ENCODE measurements at places on chromosomes 7 and 10.

DNA sequence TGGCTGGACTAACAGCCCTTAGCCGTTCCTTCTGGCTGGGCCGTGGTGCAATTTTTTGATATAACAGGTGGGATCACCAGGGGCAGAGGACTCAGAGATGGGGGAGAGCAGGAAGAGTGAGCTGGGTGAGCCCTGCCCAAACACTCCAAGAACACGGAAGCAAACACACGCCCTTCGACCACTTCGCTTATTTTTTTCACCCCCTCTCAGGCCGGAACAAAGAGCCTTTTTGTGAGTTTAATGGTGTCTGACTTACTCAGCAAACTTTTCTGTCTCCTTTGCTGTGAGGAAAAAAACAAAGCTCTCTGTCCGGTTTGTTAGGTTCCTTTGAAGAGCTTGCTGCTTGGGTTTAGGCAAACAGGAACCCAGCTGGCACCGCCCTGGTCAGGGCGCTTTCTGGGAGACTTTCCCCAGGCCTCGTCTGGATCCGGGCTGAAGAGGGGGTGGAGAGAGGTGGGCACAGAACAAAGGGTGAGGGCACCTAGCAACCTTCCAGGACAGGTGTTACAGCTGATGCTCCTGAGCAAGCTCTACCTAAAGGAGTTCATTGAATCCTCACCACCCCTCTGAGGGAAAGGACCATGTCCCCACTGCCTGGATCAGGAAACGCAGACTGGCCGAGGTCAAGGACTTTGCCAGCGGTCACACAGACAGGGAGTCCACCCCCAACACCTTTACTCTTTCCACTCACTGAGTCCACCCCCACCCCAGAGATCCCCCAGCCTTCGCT is 23.3 kb downstream of the CALML3 start:
- no peak for DNase-seq

- DNase-seq, result no peak
Observed at GRCh38 chr10:110821508-110821907, 50.2 kb upstream of the PDCD4 start.

GRCh38 chr10:86218160-86218559 is 148.4 kb downstream of the GRID1 start:
- no peak for DNase-seq

- DNase-seq, result no peak
Observed at GRCh38 chr10:124450783-124451057, 885 bp upstream of the NKX1-2 start.

DNA sequence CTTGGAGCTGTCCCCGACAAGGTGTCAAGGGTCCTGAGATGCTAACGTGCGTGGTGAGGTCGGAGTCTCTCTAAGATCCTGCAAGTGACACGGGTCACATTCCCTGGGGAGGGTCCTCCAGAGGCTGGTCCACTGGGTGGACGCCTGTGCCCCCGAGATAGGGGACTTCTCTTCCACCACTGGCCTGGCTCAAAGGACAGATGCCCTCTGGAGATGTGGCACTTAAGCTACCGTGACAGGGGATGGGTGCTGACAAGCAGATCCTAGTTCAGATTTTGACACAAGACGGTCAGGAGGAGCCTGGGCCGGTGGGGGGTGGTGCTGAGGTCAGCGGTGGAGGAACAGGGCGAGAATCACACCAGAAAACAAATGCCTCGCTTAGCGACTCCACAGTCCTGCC is 178.0 kb downstream of the ADARB2 start:
- DNase-seq, result no peak

DNA sequence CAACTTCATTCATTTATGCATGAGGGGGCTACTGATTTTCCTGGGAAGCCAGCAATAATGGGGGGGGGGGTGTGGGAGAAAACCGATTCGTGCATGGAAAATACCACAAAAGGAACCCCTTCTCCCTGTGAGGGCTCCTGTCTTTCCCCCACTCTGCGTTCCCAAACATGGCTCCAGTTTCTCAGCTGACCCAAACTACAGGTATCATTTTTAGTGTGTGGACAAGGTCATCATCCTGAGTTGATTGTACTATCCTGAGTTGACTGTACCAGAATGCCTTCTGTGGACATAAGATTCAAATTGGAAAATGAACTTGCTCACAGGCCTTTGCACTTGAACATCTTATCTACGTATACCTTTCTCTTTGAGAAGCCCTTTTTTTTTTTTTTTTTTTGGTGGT is 49.9 kb downstream of the ZRANB1 start:
- no peak for DNase-seq

DNA sequence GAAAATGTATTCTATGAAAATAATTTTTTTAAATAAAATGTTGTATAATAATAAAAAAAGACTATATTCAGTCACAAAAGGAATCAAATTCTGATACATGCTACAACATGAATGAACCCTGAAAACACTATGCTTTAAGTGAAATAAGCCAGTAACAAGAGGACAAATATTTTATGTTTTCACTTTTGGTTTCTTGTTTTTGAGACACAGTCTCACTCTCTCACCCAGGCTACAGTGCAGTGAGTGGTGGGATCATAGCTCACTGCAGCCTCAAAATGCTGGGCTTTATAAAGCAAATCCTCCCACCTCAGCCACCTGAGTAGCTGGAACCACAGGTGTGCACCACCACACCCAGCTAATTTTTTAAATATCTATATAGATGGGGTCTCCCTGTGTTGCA is 64.2 kb downstream of the CNOT4 start:
- DNase-seq, result no peak

DNA sequence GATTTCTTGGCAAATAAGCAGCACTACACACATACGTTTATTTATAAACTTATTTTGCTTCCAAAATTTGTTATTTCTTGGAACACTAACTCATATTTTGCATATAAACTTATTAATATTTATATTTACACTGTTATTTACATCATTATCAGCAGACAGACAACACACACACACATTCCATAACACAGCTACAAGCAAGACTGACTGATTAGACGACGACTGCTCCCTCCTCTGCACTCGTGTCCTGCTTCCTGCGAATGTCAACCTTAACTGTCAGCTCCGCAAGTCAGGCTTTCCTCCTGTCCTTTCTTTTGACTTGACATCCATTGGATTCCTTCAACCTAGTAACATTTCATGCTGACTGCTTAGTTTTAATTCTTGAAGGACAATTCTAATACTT is 96.6 kb downstream of the ATE1 start:
- no peak for DNase-seq

All from left renal pelvis (tissue), 4 donors.